ENCODE measurements at places on chromosomes 1 and 21. TPM values are rescaled to one million over a fixed set of nuclear protein-coding genes. Genes with fewer than 3 reads are reported as not detected.

Gene ZBTB18
- polyA plus RNA-seq, result 4.8 TPM

Gene MMP23B
- polyA plus RNA-seq, result 28.0 TPM

Gene RASAL2
- 18.6 TPM for polyA plus RNA-seq

Gene AK4
- 0.80 TPM for polyA plus RNA-seq

Gene TACSTD2
- polyA plus RNA-seq, result 0.22 TPM

Gene ERICH3
- 6.6 TPM for polyA plus RNA-seq

Gene PLA2G2D
- not detected for polyA plus RNA-seq

Gene SPATA45
- polyA plus RNA-seq, result not detected

Gene TMEM61
- 2.5 TPM for polyA plus RNA-seq

Gene ZNF648
- not detected for polyA plus RNA-seq

Gene SH3BGR
- polyA plus RNA-seq, result 34.3 TPM

Gene ADCY10
- polyA plus RNA-seq, result 0.24 TPM

Gene CBR1
- polyA plus RNA-seq, result 68.6 TPM

Gene SSBP3
- polyA plus RNA-seq, result 86.5 TPM

Gene TDRD5
- 1.7 TPM for polyA plus RNA-seq

Gene MSH4
- 0.07 TPM for polyA plus RNA-seq

Gene EPHA2
- 15.3 TPM for polyA plus RNA-seq

Gene EGLN1
- polyA plus RNA-seq, result 8.8 TPM

Gene AGRN
- 2.2 TPM for polyA plus RNA-seq

Gene OR2T35
- not detected for polyA plus RNA-seq

Gene RBP7
- 52.6 TPM for polyA plus RNA-seq

Gene CYP4A11
- polyA plus RNA-seq, result not detected

Gene PDC
- not detected for polyA plus RNA-seq

Gene HENMT1
- polyA plus RNA-seq, result 4.9 TPM

Gene ADGRL4
- 9.2 TPM for polyA plus RNA-seq

Gene SFT2D2
- 4.1 TPM for polyA plus RNA-seq

Gene TMEM269
- 0.03 TPM for polyA plus RNA-seq

Gene CLDN14
- polyA plus RNA-seq, result not detected

Gene C1orf94
- polyA plus RNA-seq, result not detected

Gene SELP
- polyA plus RNA-seq, result 3.3 TPM

Gene MROH9
- not detected for polyA plus RNA-seq

Gene SLC35D1
- 1.9 TPM for polyA plus RNA-seq

Gene CLEC20A
- polyA plus RNA-seq, result not detected

Gene NFIA
- 25.0 TPM for polyA plus RNA-seq

Gene KTI12
- polyA plus RNA-seq, result 4.7 TPM

Gene DAB1
- 0.97 TPM for polyA plus RNA-seq

Gene C1QA
- polyA plus RNA-seq, result 125 TPM

Gene LMX1A
- not detected for polyA plus RNA-seq

Gene FCRL6
- 0.26 TPM for polyA plus RNA-seq

Gene CELA2B
- polyA plus RNA-seq, result not detected

Gene LDLRAD1
- polyA plus RNA-seq, result 0.32 TPM

Gene HMGCL
- polyA plus RNA-seq, result 83.2 TPM

Gene NLRP3
- polyA plus RNA-seq, result 1.4 TPM

Gene GNAT2
- 0.29 TPM for polyA plus RNA-seq

Data from adrenal gland (tissue), 19 donors.